ENCODE measurements at places on chromosomes 7 and 10. TPM values are rescaled to one million over a fixed set of nuclear protein-coding genes. Genes with fewer than 3 reads are reported as not detected.

DNA sequence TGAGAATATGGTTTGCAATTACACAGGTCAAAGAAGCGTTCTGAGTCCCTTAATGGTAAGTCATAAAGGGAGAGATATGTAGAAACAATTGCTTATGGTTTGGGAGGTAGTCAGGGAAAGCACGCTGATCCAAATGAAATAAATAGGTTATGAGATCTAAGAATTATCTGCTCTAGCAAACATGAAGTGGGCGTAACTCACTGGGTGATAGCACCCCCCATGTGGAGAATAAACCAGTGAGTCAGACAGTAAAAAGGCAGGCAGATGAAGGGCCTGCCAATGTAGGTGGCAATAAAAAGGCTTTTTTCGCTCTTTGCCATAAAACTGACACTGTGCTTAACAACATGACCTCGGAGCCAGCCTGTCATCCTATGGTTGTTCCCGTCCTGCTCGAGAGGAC, 306.9 kb downstream of the GLRX3 start:
- no peaks in the 10 kb centered on the region for H3K4me1 ChIP-seq
- H3K36me3 ChIP-seq, result no peaks in the 10 kb centered on the region
- DNase-seq, result no peak
- H3K4me3 ChIP-seq, result no peak overlapping the region

- H3K27me3 ChIP-seq, result no peaks in the 10 kb centered on the region
- DNase-seq, result no peak
- H3K27ac ChIP-seq, result no peak overlapping the region
- H3K36me3 ChIP-seq, result no peaks in the 10 kb centered on the region
- no peak overlapping the region for H3K4me3 ChIP-seq
- H3K4me1 ChIP-seq, result no peaks in the 10 kb centered on the region
These were observed 83.0 kb upstream of the NPSR1 start for GRCh38 chr7:34575006-34575405.

DNA sequence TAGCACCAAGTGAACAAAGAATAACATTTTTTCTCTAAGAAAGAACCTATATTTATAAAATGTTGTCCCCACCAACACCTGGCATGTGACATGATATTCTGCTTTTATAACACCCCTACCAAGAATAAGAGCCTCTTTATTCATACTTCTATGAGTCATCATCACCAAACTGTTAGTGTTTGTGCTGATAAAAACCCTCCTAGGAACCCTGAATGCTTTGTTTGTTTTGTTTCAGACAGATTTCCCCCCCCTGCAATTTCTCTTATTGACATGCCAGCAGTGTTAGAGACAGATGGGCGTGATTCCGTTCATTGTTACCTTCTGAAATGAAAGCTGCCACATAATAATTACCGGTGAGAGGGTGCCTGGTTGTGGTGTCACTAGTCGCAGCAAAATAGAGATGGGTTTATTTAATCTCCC, 651.1 kb downstream of the SORCS1 start:
- H3K27ac ChIP-seq, result no peak overlapping the region
- DNase-seq, result peak; percentile 48
- H3K36me3 ChIP-seq, result no peaks in the 10 kb centered on the region
- no peaks in the 10 kb centered on the region for H3K27me3 ChIP-seq
- H3K4me3 ChIP-seq, result no peak overlapping the region

GRCh38 chr10:8306685-8307364, 252.3 kb downstream of the GATA3 start:
- no peaks in the 10 kb centered on the region for H3K27me3 ChIP-seq
- no peak overlapping the region for H3K4me3 ChIP-seq
- H3K4me1 ChIP-seq, result no peaks in the 10 kb centered on the region
- no peak for DNase-seq
- H3K27ac ChIP-seq, result no peak overlapping the region

DNA sequence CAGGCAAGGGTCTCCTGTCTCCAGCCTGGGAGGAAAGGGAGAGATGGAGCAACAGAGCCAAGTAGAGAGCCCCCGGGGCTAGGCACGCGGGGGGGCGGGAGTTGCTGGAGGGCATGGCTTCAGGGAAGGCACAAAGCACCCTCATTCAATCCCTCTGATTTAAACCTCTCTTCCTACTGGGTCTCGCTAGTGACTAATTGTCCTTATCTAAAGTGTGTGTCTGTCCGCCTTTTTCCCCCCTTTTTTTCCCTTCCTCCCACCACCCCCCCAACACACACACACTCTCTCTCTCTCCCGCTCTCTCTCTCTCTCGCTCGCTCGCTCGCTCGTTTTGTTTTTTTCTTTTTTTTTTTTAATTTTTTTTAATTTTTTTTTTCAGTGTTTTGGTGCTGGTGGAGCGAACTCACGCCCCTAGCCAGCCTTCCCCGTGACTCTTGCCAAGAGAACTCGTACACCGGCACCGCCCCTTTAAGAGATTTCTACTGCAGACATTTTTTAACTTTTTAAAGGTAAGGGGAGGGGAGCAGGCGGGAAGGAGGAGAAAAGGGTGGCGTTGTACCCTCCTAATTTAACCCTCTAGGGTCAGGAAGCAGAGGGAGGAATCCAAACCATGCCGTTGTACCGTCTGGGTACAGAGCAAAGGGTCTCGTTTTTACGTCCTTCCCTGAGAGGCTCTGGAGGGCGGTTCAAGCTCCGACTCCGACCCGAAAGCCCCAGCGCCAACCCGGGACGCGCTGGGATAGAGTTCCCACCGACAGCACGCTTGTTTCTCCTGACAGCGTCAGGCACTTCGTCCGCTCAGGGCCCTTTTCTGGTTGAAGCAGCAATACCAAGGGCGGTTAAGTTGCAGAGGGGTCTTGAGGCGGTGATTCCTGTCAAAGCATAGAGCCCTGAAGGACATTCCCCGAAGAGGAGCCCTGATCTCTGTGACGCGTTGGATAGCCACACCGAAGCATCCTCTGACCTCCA, at the start of gene HPSE2:
Gene HPSE2, minus strand, starts transcription at position 195 of the 969 bp plus-strand sequence.
- peak within 1 kb of the TSS; percentile 71 for H3K27ac ChIP-seq
- H3K4me1 ChIP-seq, result peaks cover 22% of the 10 kb centered on the region
- peak within 1 kb of the TSS; percentile 56 for H3K4me3 ChIP-seq
- no peaks in the 10 kb centered on the region for H3K36me3 ChIP-seq
- peaks cover 83% of the 10 kb centered on the region for H3K27me3 ChIP-seq

DNA sequence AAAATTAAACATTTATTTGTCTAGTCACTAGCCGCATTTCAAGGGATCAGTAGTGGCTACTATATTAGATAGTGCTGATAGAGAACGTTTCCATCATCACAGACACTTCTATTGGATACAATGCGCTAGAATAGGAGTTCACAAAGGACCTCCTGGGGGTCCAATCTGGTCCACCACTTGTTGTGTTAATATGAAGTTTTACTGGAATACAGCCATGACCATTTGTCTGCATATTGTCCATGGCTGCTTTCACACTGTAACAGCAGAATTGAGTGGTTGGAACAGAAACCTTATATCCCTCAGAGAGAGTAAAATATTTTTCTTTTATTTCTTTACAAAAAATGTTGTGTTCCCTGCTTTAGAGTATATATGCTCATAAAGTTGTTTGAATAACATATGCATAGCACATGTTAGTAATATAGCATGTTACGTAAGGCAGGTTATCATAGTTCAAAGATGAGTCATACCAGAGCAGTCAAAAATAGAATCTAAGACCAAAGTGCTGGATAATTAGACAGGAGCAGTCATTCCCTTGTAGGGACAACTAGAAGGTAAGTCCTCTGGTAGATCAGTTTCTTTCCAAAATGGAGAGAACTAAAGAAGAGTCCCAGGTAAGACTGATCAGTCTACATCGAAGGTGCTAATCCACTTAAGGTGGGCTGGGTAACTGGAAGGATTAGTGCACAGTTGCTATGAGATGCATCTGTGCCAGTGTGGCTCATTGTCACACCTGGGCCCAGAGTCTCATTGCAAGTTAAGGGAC, 14.9 kb downstream of the BZW2 start:
- H3K36me3 ChIP-seq, result no peaks in the 10 kb centered on the region
- no peaks in the 10 kb centered on the region for H3K27me3 ChIP-seq
- H3K4me3 ChIP-seq, result no peak overlapping the region
- DNase-seq, result no peak
- H3K4me1 ChIP-seq, result peaks cover 9% of the 10 kb centered on the region
- no peak overlapping the region for H3K27ac ChIP-seq

DNA sequence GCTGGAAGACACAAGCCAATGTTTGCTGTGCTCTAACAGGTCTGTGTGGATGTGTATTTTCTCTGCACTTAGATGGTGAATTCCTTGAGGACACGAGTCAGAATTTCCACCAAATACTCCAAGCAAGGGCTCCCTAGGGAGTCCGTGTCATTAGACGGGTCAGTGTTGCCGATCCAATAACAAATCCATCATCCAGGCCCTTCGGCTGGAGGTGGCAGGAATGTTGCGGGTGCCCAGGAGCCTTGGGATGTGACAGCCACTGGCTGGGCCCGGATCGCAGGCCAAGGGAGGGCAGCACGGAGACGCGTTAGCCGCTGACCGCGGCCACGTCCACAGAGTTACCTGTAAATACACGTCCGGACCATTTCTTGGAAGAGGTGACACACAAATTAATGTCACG, 186.8 kb downstream of the WDR37 start:
- no peak for DNase-seq
- no peak overlapping the region for H3K4me3 ChIP-seq
- H3K27me3 ChIP-seq, result peaks cover 48% of the 10 kb centered on the region
- H3K36me3 ChIP-seq, result no peaks in the 10 kb centered on the region
- H3K27ac ChIP-seq, result no peak overlapping the region

DNA sequence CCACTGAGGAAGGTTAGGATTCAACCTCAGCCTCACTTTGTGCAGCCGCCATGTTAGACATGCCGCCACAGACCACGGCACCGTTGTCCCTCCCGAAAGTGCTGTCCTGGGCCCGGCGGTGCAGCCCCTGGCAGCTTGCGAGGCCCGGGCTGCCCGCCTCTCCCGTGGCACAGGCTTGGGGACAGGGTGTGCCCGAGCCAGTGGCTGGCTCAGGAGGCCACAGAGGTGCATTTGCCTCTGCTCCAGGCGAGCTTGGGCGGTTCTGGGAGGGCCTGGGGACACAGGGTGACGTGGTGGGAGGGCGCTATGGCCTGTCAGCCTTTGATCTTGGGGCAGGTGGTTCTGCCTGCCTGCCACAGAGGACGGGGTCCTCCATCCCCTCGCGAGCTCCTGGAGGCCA, 41.1 kb downstream of the NKX6-2 start:
- no peak for DNase-seq
- no peaks in the 10 kb centered on the region for H3K4me1 ChIP-seq
- peaks cover 32% of the 10 kb centered on the region for H3K36me3 ChIP-seq
- H3K27ac ChIP-seq, result no peak overlapping the region

GRCh38 chr7:52727632-52728031, 307.8 kb upstream of the POM121L12 start:
- H3K4me3 ChIP-seq, result no peak overlapping the region
- H3K27ac ChIP-seq, result no peak overlapping the region
- H3K27me3 ChIP-seq, result no peaks in the 10 kb centered on the region
- H3K4me1 ChIP-seq, result no peaks in the 10 kb centered on the region

DNA sequence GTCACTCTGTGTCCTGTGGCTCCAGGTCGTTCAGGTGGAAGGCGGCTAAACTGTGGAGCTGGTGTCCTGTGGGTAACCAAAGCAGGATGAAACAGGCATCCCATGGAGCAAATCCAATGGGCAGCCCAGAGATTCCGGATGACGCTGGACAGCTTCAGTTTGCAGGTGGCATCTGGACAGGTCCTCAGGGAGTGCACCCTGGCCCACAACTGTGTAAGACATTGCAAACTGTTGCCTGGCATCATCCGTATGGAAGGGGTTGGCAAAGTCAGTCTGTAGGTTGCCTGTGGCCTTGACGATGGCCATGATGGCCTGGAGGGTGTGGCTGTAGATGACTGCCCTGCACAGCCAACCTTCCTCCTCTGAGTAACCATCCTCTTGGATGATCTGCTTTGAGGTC, 35.5 kb downstream of the RPS24 start:
- no peaks in the 10 kb centered on the region for H3K27me3 ChIP-seq
- H3K4me3 ChIP-seq, result no peak overlapping the region
- no peak for DNase-seq
- H3K4me1 ChIP-seq, result no peaks in the 10 kb centered on the region

GRCh38 chr10:69639291-69640195, 9.5 kb downstream of the FAM241B start:
- no peak overlapping the region for H3K4me3 ChIP-seq
- no peaks in the 10 kb centered on the region for H3K4me1 ChIP-seq
- no peak overlapping the region for H3K27ac ChIP-seq

DNA sequence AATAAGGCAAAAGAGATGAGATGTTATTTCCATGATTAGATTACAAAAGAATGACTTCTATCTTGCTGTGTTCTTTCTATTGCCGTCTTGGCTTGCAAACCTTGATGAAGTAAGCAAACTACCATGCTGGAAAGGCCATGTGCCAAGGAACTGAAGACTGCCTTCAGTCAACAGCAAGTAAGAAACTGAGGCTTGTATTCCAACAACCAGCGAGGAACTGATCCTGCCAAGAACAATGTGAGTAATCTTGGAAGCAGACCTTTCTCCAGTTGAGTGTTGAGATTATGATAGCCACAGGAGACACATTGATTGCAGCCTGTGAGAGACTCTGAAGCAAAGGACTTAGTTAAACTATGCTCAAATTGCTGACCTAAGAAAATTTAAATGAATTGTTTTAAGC, 164.6 kb upstream of the GRM3 start:
- H3K27me3 ChIP-seq, result no peaks in the 10 kb centered on the region
- no peak for DNase-seq
- H3K36me3 ChIP-seq, result no peaks in the 10 kb centered on the region
- H3K4me1 ChIP-seq, result no peaks in the 10 kb centered on the region
- no peak overlapping the region for H3K4me3 ChIP-seq
- H3K27ac ChIP-seq, result no peak overlapping the region

DNA sequence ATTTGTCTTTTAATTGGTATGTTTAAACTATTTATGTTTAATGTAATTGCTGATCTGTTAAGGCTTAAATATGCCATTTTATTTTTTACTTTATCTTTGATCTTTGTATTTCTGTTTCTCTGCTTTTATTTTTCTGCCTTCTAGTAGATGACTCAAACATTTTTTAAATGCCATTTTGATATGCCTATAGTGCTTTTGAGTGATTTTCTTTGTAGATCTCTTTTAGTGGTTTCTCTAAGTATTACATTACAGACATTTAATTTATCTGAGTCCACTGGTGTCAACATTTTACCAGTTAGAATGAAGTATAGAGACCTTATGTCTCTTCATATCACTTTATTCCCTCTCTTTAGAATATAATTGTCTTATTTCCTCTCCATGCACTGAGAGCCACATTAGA, 32.7 kb downstream of the IL6 start:
- no peaks in the 10 kb centered on the region for H3K27me3 ChIP-seq
- no peaks in the 10 kb centered on the region for H3K4me1 ChIP-seq
- no peaks in the 10 kb centered on the region for H3K36me3 ChIP-seq
- DNase-seq, result no peak
- H3K4me3 ChIP-seq, result no peak overlapping the region

GRCh38 chr10:10533437-10533836, 484.2 kb upstream of the CELF2 start:
- H3K4me1 ChIP-seq, result no peaks in the 10 kb centered on the region
- no peak overlapping the region for H3K27ac ChIP-seq
- DNase-seq, result no peak
- H3K36me3 ChIP-seq, result no peaks in the 10 kb centered on the region

Gene MSMB
- polyA plus RNA-seq, result 19.0 TPM

Gene TLX1
- not detected for polyA plus RNA-seq

Gene GPNMB
- 27.8 TPM for polyA plus RNA-seq

Gene EXOC6
- polyA plus RNA-seq, result 3.3 TPM

Gene SMIM30
- 52.2 TPM for polyA plus RNA-seq

Measured in stomach (tissue), 19 donors.